ENCODE measurements at places on chromosomes 4 and X.

- DNase-seq: no peak
Measured at GRCh38 chr4:53595204-53595603, 3.9 kb upstream of the LNX1 start.

DNA sequence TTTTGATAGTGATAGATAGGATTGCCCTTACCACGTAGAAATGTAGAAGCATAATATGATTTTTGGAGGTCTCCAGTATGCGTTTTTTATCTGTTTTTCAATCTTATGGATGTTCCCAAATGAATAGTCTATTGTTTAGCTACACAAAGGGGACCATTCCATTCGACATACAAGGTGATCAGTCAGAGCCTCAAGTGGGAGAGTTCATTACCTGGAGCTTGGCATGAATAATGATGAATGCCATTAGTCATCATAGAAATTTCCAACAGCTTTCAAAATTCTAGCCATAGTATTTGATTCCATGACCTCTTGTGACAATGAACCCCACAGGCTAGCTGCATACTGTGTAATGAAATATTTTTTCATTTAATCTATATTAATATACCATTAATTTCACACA is 123.6 kb downstream of the PDHA2 start:
- DNase-seq: no peak

- no peak for DNase-seq
Measured at GRCh38 chrX:34927866-34928265, 14.7 kb upstream of the FAM47B start.

DNA sequence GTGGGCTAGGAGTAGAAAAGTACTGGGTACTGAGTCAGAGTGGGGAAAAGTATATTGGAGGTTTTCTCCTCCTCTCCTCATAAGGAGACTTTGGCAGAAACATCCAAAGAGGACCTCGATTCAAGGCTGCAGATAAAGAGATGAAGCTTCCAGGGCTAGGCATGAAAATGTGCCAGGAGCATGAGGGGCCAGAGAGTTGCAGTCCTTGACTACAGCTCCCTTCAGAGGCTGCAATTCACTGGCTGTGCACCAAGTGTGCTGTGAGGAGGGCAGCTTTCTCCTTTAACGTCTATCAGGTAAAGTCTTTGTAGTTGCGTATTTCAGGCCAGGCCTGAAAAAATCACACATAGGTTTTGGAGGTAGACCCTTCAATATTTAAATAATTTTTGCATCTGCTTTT is 174.9 kb upstream of the VEGFC start:
- no peak for DNase-seq

- no peak for DNase-seq
Measured at GRCh38 chr4:76363556-76364290, 57.2 kb downstream of the STBD1 start.

DNA sequence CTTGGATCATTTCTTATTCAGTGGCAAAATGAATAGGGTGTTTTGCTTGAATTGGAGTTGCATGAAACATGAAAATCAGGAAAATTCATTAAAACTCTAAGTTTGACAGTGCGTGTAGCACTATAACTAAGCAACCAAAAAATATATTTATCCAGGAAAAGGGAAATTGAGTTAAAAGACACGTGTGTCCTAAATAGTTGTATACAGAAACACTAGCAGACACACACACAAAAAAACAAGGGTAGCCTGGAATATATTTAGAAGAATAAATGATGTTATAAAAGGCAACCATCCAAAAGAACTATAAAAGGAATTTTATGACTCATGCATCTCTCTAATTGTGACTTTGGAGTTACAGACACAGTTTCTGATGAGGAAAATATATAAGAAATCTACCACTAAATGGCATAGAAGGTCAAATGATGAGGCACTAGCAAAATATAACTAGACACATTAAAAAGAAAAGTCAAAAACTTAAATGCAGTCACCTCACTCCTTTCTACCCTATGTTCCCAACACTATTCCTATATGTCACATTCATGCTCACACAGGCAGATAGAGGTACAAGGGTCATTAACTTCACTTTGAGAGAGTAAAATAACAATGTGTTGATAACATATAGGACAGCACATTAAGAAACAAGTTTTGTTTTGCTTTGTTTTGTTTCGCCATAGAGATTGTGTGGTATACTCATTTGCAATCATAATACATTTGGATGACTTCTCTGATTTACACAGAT is 793.6 kb upstream of the INTU start:
- DNase-seq: no peak

DNA sequence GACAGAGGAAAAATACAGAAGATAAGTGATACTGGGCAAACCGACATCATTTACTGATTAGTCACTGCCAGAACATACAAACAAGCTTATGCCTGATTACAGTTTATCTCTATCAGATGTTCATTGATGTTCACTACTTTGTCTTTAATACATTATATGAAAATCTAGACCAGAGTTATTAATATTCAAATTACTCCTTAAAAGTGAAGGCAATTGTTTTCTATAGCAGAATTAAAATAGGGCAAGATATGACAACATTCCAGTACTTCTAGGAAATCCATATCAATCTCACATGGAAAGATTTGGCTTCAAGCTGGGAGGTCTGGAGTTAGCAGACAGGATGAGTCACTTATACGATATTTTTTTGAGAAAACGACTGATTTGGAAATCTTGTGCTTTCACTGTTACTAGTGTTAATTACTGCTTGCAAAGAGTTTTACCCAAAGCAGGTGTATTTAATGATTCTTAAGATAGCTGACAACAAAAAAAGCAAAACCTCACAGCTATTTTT is 31.8 kb downstream of the HPGD start:
- DNase-seq: no peak

DNA sequence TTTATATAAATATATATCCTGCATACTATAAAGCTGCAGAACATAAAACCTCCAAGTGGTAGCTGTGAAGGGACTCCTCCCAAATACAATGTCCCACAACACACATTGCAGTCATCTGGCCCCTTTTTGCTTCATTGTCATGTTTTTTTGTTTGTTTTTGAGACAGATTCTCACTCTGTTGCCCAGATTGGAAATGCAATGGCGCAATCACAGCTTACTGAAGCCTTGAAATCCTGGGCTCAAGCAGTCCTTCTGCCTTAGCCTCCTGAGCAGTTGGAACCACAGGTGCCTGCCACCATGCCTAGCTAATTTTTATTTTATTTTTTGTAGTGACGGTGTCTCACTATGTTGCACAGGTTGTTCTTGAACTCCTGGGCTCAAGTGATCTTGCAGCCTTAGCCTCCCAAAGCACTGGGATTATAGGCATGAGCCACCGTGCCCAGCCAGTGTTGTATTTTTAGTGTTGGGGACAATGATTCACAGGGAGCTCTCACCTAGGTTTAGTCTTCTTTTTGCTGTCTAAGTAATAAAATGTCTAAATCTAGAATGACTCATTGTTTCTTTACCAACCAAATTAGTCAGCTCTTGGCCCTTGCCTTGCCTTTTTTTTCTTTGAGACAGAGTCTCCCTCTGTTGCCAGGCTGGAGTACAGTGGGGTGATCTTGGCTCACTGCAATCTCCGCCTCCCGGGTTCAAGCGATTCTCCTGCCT is 24.0 kb upstream of the XIAP start:
- DNase-seq: no peak

- peak; percentile 50 for DNase-seq
Measured at GRCh38 chrX:68732906-68733493, 85.5 kb downstream of the STARD8 start.

- DNase-seq: no peak
Measured at GRCh38 chr4:104747635-104748034, 252.9 kb upstream of the CXXC4 start.

DNA sequence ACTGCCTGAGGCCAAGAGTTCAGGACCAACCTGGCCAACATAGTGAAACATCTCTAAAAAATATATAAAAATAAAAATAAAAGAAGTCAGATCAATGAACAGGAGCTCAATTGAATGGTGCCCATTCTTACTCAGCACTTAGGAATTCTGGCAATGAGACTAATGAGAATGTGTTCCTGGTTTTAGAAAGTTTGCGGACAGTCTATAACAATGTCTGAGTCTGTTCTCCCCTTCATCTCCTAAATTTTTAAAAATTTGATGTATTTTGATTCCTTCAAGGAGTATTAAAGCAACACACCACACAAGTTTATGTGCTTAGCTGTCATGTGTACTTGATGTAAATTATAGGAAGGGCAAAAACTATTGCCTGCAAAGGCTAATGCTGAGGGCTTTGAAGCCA is 30.6 kb upstream of the KCNIP4 start:
- no peak for DNase-seq

DNA sequence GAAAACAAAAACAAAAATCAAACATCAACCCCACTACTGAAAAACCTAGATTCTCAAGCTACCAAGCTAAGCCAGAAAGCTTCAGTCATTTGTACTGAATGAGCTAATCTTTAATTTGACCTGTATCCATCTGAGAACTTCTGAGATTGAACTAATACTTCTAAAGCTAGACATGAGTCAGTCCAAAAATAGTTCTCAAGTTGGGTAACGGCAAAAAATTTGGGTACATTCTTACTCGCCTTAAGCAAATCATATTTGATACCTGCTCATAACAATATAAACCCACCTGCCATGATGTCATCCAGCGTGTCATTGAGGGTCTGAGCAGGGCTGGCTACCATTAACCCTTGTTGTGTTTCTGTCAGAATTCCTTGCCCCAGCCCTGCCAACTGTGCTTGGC is 69.7 kb upstream of the COX18 start:
- DNase-seq: no peak

All from NCI-H1694 (cell line).